ENCODE measurements at places on chromosomes 5 and 9.

DNA sequence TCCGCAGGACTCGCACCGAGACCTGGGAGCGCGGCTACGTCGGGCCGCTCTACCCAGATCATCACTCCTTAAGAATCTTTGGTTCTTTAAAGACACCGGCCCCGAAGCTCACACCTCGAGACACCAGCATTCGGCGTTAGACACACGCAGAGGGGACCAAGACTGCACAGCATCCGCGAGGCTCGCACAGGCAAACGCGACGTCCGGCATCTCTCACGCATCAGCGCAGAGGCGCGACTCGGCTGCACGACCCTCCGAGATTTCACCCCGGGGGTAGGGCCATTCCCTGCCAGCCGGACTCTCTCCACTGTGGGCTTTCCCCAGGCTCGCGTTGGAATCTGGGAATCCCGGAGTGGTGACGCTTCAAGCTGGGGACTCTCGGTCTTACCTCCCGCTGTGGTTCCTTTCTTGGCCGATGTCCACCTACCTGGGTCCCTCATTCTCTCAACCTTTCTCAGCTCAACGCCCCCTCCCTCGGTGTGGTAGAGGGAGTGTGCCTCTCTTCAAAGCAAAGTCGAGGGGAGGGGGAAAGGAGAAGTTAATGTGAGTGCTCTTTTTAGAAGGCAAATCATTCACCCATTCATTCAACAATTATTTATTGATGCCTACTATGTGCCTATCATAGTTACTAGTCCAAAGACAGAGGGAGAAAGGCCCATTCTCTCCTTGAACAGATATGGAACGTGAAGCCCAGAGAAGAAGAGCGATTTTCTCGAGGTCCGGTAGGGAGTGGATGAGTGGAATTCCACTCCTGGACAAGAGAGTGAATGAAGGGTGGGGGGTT, 1.3 kb upstream of the HAND1 start:
- peak; percentile 43 for DNase-seq

GRCh38 chr5:35598707-35599370, 18.8 kb upstream of the SPEF2 start:
- no peak for DNase-seq

GRCh38 chr5:157961896-157962590, 103.1 kb upstream of the CLINT1 start:
- DNase-seq, result no peak

GRCh38 chr9:114037961-114038723, 40.0 kb downstream of the AMBP start:
- no peak for DNase-seq

- DNase-seq, result no peak
These were observed 328.6 kb downstream of the ENC1 start for GRCh38 chr5:74311961-74312360.

GRCh38 chr9:17739022-17739421, 160.2 kb downstream of the SH3GL2 start:
- no peak for DNase-seq

DNA sequence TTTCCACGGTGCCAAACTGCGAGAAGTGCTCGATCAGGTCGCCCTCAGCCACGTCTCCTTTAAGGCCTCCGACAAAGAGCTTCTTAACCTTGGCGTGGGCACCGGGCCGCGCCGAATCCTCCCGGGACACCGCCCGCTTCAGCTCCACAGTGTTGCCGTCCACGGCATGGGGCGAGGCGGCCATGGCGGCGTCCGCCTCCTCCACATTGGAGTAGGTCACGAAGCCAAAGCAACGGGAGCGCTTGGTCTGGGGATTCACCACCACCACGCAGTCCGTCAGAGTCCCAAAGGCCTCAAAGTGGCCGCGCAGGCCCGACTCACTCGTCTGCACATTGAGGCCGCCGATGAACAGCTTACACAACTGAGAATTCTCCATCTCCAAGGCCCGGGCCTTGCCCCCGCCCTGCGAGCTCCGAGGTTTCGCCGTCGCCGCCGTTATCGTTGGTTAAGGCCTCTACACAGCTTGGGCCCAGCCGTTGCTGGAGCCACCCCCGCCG, 424 bp downstream of the HNRNPA0 start:
- peak; percentile 47 for DNase-seq

- DNase-seq, result no peak
These were observed 31.8 kb upstream of the FABP6 start for GRCh38 chr5:160197341-160198144.

DNA sequence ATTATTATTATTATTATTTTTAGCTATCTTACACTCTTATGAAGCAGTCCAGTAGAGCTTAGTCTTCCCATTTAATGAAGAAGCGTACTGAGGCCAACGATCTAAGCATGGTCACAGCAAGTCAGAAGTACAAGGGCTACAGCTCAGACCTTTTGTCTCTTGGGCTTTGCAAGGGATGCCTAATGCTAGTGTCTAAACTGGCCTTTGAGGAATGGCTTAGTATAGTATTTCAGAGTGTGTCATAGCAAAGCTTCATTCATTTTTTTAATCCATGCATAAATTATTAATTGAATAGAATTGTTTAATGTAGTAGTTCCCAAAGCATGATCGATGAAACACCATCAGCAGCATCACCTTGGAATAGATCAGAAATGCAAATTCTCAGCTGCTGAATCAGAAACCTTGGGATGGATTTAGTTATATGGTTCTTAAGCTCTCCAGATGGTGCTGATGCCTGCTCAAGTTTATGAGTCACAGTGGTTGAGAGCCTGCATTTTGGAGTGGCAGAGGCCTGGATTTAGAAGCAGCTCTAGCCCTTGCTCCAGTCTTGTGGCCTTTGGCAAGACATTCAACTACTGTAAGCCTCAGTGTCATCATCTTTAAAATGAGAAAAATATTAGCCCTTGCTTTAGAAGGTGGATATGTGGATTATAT, 6.1 kb downstream of the IL12B start:
- no peak for DNase-seq

DNA sequence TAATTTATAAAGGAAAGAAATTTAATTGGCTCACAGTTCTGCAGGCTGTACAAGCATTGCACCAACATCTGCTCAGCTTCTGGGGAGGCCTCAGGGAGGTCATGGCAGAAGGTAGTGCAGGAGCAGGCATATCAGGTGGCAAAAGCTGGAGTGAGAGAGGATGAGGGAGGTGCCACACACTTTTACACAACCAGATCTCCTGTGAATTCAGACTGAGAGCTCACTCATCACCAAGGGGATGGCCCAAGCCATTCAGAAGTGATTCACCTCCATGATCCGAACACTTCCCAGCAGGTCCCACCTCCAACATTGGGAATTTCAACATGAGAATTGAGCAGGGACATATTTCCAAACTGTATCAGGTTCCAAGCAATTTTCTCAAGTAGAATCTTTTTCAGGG, 84.7 kb upstream of the BRINP1 start:
- DNase-seq, result no peak

DNA sequence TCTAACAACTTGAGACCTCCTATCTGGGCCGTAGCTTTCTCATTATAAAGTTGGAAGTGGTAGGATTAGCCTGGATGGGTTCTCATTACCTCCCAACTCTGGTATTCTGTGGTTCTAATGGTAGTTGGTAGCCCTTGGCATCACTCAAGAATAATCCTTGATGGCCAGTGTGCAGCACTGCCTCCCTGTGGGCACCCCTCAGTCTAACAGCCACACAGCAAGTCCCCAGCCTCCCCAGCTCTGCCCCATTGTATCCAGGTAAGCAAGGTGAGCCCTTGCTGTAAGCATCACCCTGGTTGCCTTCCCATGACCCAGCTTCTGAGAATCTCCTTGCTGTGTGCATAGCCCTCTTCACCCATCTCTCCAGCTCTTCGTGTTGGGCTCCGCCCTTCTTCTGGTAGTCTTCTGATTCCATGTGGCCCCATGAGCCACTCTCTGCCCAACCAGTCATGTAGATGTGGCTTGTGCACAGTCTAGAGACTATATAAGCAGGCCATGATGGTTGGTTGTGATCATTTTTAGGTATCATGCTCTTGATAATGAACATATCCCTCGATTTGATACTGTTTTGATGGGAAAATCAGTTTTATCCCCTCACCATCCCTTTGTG, 57.6 kb upstream of the GRHPR start:
- DNase-seq, result no peak

DNA sequence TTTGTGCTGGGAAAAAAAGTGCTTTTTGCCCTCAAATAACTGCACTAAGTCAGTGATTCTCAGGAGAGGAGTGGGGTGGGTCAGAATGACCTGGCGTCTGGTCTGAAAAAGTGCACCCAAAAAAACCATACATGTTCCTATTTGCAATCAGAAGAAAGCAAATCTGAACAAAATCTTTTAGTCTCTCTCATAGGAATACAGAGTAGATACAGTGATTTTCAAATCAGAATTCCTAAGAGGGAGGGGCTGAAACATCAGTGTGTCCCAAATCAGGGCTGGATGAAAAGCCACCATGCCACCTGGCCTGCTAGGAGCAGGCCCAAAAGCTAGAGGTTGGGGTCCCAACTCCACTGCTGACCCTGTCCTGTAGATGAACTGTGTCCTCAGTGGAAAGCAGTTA, 66.8 kb downstream of the RAPGEF1 start:
- no peak for DNase-seq

DNA sequence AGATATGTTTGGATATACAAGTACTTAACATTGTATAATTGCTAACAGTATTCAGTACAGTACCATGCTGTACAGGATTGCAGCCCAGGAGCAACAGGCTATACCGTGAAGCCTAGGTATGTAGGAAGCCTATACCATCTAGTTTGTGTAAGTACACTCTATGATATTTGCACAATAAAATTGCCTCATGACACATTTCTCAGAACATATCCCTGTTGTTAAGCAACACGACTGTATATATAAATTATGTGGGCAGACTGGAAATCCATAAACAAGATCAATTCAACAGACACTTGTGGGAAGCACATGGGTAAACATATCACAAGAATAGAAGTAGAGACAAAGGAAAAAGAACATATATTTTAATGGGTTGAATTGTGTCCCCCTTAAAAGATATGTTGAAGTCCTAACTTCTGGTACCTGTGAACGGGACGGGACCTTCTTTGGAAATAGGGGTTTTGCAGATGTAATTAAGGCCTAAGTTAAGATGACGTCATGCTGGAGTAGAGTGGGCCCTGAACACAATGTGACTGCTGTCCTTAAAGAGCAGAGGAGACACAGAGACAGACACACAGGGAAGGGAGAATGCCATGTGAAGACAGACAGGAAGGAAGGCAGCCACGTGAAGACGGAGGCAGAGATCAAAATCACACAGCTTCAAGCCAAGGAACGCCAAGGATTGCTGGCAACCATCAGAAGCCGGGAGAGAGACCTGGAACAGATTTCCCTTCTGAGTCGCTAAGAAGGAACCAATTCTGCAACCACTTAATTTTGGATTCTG, 76.3 kb downstream of the SCAI start:
- DNase-seq, result no peak
